ENCODE measurements at places on chromosomes 5 and 9.

- no peak for DNase-seq
Observed at GRCh38 chr9:77981907-77982306, 49.7 kb downstream of the GNAQ start.

GRCh38 chr5:107393851-107394250, 276.9 kb downstream of the EFNA5 start:
- no peak for DNase-seq

- DNase-seq, result no peak
Observed at GRCh38 chr5:133698646-133699526, 86.5 kb upstream of the FSTL4 start.

- DNase-seq, result no peak
Observed at GRCh38 chr9:68980341-68980914, 33.5 kb downstream of the PRKACG start.

GRCh38 chr9:99180662-99181061, 41.1 kb downstream of the ALG2 start:
- no peak for DNase-seq

DNA sequence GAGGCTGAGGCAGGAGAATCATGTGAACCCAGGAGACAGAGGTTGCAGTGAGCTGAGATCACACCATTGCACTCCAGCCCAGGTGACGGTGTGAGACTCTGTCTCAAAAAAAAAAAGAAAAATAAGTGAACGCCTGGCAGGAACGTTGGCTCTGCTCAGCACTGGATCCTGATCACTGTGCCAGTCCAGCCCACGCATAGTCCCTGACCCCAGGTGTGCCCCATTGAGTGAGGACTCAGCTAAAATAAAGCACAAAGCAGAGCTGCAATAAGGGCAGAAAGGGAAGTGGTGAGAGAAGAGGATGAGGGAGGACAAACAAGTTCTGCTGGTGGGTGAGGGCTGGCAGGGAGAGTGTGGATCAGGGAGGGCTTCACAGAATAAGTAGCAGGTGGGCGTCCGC, 4.3 kb downstream of the GRHPR start:
- no peak for DNase-seq

GRCh38 chr9:12604164-12604821, 88.9 kb upstream of the TYRP1 start:
- no peak for DNase-seq

GRCh38 chr5:172319708-172320441, 36.3 kb upstream of the UBTD2 start:
- DNase-seq, result no peak

- no peak for DNase-seq
Observed at GRCh38 chr9:90774071-90774470, 27.5 kb upstream of the SYK start.

- DNase-seq, result no peak
Observed at GRCh38 chr5:151023651-151024050, 3.3 kb downstream of the GPX3 start.

DNA sequence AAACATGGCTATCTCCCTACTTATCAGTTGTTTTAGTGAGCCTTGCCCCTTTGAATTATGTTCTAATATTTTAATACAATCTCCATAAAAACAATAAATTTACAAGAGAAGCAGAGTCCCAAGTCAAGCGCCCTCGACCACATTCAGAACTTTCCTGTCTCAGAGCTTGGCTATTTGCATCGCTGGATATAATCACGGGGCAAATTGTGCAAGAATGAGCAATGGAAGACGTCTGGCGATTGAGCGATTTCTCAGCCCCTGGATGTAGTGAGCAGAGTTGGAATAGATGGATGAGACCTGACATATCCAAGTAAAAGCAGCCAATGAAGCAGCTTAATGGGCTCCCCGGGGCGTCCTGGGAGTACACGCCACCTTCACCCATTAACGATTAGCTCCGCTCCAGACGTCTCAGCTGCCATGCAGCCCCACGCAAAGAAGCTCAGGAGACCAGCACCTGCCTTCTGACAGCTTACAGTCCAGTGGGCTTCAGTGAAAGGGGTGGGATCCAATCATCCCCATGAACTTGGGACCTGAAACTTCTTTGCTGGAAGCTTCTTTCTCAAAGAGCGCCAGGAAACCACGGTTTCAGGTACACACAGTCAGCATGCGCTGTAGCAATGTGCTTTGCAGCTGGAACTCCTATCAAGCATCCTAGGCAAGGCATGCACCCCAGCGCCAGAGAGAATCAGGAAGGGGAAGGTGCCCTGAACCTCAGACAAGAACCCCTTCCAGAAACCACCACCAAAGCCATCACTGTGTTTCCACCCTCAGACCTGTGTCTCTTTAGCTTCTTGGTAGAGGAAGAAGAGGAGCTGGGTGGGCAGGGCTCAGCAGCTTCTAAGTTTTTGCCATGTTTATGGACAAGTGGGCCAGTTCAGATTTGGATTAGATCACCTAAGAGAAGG, 92.0 kb upstream of the IRX4 start:
- DNase-seq, result no peak

- no peak for DNase-seq
Observed at GRCh38 chr5:111138096-111138495, 45.9 kb downstream of the WDR36 start.

DNA sequence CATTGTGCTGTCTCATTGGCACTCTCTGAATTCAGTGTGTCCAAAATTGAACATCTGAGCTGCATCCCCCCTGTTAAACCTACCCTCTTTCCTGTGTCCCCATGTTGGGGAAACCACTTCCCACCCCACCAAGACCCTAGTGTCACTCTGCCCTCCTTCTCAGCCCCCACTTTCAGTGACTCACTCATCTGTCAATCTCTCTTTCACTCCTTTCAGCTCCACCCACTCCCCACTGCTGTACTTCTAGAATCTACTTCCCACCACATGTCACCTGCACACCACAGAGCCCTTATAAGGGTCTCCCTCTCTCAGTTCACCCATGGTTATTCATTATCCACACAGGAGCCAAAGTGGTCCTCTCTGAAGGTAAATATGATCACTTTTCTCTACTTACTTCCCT, 5.8 kb upstream of the SPOCK1 start:
- no peak for DNase-seq

DNA sequence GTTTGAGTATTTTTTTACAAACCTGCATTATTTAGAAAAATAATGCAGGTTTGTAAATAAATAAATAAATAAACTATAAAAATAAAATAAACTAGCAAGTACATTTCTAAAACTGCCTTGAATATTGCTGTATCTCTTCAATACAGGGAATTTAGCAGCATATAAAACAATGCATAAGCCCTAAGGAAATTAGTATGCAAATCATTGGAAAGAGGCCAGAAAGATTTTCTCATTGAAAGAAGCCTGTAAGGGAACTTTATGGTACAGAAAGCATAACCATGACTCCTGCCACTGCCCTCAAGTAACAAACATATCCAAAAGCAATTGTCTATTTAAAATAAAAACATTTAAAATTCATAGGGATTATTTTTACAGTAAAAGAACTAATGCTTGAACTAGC, 387.3 kb downstream of the HINT1 start:
- no peak for DNase-seq

Data from naive B cell (primary cell).